ENCODE measurements at places on chromosomes 16 and 17.

DNA sequence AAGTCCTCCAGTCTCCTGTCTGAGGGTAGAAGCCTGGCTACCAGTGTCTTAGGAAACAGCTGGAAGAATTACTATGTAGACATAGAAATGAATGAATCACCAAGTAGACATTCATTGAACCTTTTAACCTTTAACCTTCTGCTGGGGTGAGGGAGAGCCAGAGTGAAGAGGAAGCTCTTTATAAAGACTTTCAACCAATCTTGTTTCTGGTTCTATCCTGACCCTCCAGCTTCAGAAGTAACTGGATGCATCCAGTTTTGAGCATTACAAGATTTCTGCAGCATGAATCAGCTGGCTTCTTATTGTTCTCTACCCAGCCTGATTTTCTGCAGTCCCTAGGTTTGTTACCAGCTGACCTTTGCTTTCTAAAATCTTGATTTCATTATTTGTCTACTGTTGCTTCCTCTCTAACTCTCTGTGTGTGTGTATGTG is 8.5 kb downstream of the TEKT1 start:
- DNase-seq: no peak

- DNase-seq: no peak
Measured at GRCh38 chr17:75610103-75610984, 22.7 kb downstream of the MYO15B start.

- no peak for DNase-seq
Measured at GRCh38 chr16:71408536-71408935, 33.3 kb downstream of the TLE7 start.

DNA sequence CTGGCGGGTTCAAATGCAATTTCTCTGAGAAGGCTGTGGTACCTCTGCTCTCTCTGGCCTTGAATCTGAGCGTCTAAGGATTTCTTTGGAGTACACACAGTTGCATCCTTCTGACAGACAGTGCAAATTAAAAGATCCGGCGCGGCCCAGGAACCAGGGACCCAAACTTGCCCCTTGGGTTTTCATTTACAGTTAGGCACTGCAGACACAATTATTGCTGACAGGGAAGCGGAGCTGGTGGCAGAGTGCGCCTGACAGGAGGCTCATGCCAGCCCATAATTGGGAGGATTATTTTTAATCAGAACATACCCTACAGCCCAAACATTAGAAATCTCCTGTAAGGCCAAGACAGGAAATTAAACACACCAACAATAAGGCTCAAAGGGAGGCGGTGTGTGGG is 1023.4 kb upstream of the RBFOX1 start:
- no peak for DNase-seq

DNA sequence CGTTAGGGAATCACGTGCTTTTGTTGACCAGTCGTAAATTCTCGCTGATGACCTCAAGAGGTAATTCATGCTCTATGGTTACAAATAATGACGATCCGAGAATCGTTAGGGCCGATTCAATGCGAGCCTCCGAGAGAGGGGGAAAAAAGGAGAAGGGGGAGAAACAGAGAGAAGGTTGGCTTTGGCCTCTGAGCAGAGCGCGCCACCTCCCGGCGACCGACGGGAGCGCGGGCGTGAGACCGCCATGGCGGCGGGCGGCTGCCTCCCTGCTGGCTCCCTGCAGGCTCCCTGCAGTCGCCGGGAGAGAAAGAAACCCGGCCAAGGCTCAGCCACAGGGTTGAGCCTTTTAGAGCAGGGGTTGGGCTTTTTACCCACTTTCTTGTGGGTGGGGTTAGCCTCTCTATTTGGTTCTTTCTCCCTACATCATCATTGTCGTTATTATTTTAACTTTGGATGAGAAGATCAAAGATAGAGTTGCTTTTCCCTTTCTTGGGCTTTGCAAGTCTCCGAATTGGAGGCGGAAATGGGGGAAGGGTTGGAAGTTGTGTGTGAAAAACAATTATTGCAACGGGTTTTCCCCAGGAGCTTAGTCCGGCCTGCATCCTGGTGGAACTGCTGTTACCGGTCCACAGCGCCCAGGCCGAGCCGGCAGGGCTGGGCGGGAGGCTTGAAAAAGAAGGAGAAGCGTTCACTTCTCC is 410 bp upstream of the HOXB5 start:
- DNase-seq: peak; percentile 70

Measured in activated CD4-positive, alpha-beta T cell treated with anti-CD3 and anti-CD28 coated beads, Interleukin-2, amount 50 U/mL, for 24 hours (primary cell).